ENCODE measurements at places on chromosomes 16 and 17.

- no peak for DNase-seq
These were observed 110.8 kb downstream of the C16orf78 start for GRCh38 chr16:49484451-49484849.

DNA sequence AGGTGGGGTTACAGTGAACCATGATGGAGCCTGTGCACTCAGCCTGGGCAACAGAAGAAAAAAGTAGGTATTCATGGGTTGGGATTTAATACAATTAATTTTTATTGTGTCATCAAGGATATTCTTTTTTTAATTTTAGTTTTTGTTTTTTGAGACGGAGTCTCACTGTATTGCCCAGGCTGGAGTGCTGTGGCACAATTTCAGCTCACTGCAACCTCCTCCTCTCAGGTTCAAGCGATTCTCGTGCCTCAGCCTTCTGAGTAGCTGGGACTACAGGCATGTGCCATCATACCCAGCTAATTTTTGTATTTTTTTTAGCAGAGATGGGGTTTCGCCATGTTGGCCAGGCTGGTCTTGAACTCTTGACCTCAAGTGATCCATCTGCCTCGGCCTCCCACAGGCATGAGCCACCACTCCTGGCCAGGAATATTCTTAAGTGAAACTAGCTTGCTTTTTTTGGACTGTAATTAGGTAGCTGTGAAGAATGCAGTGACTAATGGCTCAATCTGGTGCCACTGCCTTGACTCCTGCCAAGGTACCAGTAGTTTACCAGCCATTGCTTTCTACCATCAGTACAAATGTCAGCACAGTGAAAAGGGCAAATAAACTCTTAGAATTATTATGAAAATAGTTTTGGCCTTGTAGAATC, 4.8 kb downstream of the PPM1D start:
- no peak for DNase-seq

GRCh38 chr17:50774225-50774803, 7.0 kb upstream of the ANKRD40CL start:
- no peak for DNase-seq

GRCh38 chr16:57051696-57052228, 40.6 kb upstream of the CPNE2 start:
- DNase-seq: peak; percentile 23

DNA sequence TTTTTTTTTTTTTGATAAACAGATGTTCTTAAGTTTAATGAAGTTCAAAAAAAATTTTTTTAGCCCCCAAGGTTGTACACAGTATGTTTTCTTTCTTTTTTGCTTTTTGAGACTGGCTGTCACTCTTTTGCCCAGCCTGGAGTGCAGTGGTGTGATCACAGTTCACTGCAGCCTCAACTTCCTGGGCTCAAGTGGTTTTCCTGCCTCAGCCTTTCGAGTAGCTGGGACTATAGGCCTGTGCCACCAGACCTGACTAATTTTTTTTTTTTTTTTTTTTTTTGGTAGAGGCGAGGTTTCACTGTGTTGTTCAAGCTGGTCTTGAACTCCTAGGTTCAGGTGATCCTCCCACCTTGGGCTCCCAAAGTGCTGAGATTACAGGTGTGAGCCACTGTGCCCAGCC, 12.8 kb downstream of the ITGAE start:
- DNase-seq: no peak

DNA sequence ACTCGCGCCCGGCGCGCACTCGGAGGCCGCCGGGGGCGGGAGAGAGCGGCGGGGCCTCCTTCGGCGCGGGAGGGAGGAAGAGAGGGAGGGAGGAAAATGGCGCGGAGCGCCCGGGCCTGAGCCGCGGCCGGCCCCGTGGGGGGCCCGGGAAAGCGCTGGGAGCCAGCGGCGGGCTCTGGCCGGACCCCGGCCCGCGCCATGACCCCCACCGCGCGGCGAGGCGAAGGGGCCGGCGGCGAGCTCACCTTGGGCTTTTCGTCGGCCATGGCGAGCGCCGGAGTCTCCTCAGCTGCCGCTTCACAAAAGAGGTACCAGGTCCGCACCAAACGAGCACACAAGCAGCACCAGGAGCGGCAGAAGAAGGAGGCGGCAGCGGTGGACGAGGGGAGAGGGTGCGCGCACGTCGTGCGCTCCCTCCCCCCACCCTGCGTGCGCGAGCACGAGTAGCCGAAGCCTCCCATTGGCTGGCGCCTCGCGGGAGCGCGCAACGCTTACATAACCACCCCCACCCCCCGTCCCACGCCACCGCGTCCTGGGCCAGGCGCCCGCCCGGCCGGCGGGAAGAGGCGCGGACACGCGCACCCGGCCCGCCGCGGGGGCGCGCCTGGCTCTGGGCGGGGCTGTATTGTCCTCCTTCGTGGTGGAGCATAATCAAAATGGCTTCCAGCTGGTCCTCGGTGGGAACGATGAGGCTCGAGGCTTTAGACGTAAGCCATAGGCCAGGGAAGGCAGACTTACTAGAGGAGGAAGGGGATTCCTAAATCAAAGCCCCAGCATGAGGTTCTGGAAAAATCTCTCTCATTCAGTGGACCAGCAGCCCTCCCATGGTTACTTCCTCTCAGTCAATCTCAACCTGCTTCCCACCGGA, at the start of gene SUMO2:
Gene SUMO2 (minus strand): TSS at position 391 of the 868 bp plus-strand sequence. CDS start 125 bp downstream, at position 266.
- DNase-seq: peak; percentile 95

DNA sequence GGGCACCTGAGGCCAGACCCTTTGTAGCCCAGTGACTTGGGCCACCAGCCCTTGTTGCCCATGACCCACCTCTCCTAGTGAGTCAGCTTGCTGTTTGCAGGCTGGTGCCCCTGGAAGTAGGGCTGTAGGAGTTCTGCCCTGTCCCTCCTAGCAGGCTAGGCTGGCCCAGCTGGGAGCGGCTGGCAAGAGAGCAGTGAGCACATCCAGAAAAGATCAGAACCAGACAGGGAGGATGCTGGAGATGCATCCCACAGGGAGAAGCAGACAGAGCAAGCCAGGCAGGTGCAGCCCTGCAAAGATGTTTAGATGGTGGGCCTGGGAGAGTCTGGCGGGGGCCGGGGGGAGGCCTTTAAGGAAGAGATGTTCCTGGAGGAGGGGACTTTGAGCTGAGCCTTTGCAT, 2.4 kb downstream of the SLC5A10 start:
- DNase-seq: no peak

GRCh38 chr16:85675251-85675874, 13.4 kb downstream of the GINS2 start:
- DNase-seq: no peak

GRCh38 chr17:34533806-34534527, 45.4 kb upstream of the TMEM132E start:
- no peak for DNase-seq

DNA sequence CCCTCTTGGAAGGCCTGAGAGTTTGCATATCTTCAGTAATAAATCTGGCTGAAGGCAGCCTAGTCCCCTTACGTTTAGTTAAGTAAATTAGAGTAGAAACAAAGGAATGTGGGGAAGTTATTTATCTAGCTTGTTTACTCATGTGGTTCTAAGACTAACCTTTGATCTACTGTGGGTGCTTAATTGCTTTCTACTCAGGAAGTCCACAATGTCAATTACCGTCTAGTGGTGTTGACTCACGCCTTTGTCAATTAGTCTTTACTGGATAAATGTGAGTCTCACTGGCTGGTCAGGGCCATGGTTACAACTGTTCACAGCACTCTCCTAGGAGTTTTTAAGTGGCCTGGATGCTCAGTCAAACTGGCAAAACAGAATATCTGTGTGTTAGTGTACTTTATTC, 2338.4 kb downstream of the TP53TG3F start:
- DNase-seq: no peak

DNA sequence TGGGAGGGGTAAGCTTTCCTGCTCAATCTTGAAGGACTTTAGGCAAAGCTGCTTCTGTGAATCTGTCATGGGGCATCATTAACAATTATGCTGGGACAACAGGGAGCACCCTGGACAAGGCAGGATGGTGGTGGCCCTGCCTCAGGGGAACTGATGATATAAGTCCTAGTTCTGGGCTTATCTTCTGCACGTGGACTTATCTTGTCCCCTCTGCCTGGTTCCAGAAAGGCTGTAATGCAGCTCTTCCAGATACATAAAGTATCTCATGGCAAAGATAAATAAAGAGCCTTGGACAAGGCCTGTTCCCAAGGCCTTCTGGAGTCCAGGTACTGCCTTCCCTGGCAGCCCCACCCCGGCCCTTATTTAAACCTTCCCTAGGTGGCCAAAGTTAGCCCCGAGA, 6.0 kb upstream of the ZNF385C start:
- no peak for DNase-seq

- DNase-seq: peak; percentile 19
These were observed 10.0 kb upstream of the CD300LD start for GRCh38 chr17:74601944-74602572.

GRCh38 chr16:13594823-13595222, 325.1 kb upstream of the ERCC4 start:
- no peak for DNase-seq

DNA sequence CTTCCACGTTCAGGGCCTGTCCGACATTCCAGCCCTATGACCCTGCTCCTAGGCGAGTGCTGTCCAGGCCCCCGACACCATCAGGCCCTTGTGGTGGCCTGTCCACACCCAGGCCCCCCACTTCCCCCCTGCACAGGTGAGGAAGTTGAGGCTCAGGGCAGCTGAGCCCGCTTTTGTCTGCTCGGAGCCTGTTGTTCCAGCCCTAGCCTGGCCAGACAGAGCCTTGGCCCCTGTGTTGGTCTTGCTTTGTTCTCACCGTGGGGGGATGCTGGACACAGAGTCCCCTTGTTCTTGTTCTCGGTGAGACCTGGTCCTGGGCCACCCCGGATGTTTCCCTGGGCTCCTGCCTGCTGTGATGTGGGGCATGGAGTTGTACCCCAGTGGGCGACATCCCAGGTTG, 52.1 kb upstream of the ZNF750 start:
- no peak for DNase-seq

DNA sequence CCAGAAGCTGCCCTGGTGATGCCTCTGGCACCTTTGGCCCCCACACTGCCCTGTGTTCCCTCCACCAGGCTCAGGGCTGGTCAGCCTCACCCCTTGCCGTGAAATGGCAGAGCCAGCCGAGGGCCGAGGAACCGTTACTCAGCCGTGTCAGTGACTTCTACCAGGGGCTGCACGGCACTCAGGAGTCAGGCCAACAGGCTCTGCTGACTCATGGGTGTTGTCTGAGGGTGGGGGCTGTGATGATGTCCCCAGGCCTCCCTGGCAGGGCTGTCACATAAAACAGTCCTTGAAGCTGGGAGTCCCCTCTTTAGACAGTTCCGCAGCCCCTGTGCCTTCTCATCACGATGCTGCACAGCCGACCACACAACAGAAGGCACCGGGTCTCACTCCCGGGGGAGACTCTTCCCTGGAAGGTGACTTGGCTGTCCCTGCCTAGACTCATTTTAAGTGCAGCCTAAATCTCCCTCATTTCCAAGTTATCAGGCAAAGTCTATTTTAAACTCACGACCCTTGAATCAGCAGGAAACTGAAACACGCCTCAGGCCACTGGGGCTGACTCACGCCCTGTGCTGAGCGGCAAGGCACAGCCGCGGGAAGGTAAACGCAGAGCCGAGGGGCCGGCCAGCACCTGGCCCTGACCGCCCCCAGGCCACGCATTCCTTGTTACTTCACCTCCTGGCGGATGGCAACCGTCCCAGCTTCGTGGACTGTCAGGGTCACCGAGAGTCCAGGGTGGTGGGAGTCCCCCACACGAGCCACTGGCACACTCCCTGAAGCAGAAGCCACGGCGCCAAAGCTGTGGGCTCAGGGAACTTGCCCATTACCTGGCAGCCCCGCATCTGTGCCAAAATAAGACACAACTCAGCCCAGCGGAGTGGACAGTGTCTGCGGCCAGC, 102.6 kb downstream of the ZNF778 start:
- peak; percentile 58 for DNase-seq

- DNase-seq: peak; percentile 48
These were observed 14.4 kb downstream of the GUCY2D start for GRCh38 chr17:8016632-8017424.

GRCh38 chr17:51144266-51145022, 8.9 kb upstream of the NME1 start:
- no peak for DNase-seq

DNA sequence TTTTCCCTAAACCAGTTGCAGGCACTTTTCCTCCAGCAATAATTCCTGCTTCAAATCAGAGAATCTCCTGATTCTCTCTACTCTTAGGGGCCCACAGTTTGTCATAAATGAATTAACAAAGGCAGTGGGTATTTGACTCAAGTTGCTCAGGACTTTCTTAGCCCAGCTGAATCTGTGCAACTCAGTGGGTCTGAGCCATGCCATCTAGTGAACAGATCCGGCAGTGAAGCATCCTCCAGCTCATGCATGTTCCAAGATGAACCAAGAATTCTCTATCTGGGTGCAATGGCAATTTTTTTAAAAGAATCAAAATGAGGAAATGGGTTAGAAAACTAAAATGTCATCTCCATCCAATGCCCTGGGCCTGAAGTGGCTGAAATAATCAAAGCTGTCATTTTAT, 575.2 kb upstream of the CDH11 start:
- no peak for DNase-seq

DNA sequence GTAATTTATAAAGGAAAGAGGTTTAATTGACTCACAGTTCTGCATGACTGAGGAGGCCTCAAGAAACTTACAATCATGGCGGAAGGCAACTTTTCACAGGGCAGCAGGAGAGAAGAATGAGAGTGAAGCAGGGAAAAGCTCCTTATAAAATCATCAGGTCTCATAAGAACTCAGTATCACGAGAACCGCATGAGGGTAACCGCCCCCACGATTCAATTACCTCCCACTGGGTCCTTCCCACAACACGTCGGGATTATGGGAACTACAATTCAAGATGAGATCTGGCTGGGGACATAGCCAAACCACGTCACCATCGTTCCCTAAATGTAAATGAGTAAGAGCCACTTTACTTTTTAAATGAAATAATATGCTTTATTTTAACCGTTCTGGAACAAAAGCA, 89.9 kb upstream of the NACA2 start:
- DNase-seq: no peak

- DNase-seq: no peak
These were observed 236.7 kb downstream of the ZFHX3 start for GRCh38 chr16:72811188-72811720.

DNA sequence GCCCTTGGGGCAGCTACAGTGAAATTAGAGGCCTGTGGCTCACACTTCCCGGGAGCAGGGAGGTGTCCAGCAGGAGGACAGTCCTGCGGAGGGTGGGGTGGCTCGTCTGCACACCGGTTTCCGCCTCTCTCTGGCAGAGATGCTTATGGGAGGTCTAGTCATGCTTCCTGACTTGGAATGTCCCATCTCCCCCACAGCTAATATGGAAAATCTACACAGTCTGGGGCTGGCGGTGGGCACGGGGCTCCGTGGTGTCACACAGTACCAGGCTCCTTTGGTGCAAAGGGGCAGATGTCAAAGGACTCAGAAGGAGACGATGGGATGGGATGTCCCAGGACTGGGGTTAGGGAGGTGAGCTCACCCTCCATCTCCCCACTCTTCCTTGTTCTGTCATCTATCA, 44.1 kb upstream of the DOC2B start:
- no peak for DNase-seq

GRCh38 chr16:11202260-11203091, 53.5 kb downstream of the SOCS1 start:
- no peak for DNase-seq

GRCh38 chr16:1027501-1027815, 45.1 kb upstream of the SSTR5 start:
- DNase-seq: no peak

GRCh38 chr17:29583324-29584248, 5.9 kb downstream of the GIT1 start:
- no peak for DNase-seq

Data from activated naive CD4-positive, alpha-beta T cell treated with Interleukin-2 at 50 U/mL for 16 hours (primary cell).